Pulmonary artery endothelial cell (primary cell): ENCODE measurements at places on chromosomes 5 and 9.

DNA sequence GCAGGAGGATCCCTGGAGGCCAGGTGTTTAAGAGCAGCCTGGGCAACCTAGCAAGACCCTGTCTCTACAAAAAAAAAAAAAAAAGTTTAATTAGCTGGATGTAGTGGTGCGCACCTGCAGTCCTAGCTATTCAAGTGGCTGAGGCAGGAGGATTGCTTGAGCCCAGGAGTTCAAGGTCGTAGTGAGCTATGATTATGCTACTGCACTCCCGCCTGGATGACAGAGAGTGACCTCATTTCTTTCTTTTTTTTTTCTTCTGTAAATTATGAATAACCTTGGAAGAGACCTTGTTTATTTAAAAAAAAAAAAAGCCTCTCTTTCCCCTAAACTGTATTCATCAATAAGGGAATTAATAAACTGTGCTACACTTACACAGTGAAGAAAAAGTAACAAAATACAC lies 43.6 kb upstream of the SLC30A5 start:
- DNase-seq: no peak

DNA sequence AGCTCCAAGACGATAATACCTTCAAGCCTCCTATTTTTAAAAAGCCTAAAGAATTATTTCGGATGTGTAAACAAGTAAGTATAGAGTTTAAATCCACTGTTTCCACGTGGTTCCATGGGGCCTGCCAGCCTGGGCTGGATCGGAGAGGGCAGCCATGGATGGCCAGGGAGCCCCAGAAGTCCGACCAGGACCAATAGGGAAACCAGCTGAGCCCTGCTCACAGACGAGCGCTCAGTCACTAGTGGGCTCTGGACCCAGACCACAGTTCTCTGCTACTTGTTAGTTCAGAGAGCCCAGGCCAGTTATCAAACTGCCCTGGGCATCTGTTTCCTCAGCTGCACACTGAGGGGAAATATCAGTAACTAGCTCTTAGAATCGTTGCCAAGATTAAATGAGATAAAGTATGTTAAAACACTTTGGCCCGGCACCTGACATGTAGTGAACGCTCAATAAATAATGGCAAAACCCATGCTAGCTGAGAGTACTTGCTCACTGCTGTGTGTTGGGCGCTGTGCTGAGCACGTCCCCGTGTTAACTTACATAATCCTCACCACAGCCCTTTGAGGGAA lies 124.8 kb downstream of the RGS3 start:
- peak; percentile 78 for DNase-seq

GRCh38 chr5:136598802-136599404 lies 233.6 kb upstream of the TRPC7 start:
- no peak for DNase-seq

GRCh38 chr5:16568875-16569580 lies 47.8 kb downstream of the RETREG1 start:
- no peak for DNase-seq

DNA sequence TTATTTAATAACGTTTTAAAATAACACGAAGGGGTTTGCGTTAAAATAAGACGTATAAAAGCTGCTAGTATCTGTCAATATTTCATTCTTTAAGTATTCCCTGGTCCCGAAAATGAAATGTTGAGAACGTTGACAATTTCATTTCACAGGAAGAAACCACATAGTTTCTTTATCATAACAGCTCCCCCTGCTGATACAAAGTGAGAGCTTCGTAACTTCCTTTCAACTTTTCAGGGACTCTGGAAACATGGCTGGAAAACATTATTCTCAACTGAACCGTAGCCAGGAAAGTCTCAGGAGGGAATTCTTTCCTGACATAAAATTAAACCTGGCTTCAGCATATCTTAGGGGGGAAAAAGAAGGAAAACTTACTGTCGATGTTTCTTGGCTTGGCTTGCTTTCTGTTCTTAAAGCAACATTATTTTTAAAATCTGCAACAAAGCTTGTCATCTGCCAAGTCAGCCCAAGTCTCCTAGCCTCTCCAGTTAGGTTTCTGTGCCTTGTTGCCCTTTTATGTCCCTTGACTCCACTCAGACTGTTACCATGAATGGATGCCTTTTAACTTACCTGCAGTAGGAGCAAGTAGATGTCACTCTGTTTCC lies 122.9 kb upstream of the DAB2 start:
- peak; percentile 39 for DNase-seq

DNA sequence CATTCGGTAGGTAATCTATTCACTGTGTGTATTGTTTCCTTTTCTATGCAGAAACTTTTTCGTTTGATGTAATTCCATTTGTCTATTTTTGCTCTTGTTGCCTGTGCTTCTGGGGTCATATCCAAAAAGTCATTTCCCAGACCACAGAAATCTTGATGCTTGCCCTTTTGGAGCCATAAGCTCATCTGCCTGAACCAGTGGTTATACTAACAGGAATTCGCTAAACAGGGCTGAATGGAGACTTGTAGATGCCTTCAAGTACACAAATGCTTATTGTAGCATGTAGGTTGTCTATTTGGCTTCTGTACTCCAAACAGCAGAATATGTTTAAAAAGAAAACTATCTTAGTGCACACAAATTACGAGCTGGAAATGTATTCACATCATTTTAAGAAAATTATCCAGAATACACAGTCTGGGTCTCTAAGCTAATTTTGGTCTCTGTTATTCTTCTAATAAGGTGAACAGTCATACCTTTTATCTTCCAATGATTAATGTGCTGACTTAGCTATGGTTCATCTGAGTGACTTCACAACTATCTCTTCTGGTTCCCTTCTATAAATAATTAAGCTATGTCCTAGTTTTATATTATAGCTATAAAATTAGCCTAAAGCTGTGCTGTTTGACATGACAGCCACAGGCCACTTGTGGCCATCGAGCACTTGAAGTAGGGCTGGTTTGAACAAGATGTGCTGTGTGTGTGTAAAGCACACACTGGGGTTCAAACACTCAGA lies 87.6 kb downstream of the DAPK1 start:
- no peak for DNase-seq

DNA sequence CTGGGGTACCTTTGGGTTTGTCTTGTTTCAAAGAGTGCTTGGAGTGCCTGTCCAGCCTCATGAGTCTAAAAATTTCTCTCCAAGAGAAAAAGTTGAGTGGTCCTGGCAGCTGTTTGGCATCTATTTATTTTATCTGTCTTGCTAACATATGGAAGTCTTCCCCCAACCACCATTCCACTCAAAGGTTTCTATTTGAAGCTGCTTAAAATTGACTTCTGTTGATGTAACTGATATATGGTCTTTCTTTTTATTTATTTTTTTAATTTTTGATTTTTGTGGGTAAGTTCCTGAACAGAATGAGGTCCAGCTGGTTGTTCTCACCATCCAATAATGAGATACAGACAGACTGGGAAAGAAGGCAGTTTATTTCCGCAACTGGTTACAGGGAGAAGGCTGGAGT lies 178.7 kb upstream of the SGCD start:
- no peak for DNase-seq

GRCh38 chr9:134268747-134269146 lies 57.5 kb upstream of the RXRA start:
- no peak for DNase-seq

GRCh38 chr5:137708796-137709559 lies 26.9 kb downstream of the KLHL3 start:
- no peak for DNase-seq

DNA sequence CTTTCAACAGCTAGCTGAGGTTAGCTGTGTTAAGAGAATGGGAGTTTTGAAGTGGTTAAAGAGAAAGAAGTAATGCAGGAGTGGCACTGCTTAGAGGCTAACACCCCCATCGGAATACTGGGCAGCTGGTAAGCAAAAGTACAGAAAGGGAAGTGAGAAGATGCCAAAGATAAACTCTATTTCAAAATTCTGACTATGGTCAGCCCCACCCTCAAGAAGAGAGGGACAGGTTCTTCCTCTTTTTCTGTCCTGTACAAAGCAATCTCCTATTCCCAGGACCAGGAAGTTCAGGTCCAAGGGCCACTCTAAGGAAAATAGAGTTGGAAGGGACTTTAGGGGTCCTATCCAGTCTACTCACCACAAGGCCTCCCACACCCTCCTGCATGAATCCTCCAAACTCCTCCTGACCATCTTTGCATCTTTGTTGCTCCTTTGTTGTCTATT lies 45.9 kb upstream of the JAK2 start:
- no peak for DNase-seq
